ENCODE measurements at places on chromosomes 4 and X.
A peak's percentile ranks its signal among the peaks of the same experiment; 100 is the strongest.

- DNase-seq, result no peak
Observed at GRCh38 chr4:140450352-140450751, 22.9 kb upstream of the CLGN start.

DNA sequence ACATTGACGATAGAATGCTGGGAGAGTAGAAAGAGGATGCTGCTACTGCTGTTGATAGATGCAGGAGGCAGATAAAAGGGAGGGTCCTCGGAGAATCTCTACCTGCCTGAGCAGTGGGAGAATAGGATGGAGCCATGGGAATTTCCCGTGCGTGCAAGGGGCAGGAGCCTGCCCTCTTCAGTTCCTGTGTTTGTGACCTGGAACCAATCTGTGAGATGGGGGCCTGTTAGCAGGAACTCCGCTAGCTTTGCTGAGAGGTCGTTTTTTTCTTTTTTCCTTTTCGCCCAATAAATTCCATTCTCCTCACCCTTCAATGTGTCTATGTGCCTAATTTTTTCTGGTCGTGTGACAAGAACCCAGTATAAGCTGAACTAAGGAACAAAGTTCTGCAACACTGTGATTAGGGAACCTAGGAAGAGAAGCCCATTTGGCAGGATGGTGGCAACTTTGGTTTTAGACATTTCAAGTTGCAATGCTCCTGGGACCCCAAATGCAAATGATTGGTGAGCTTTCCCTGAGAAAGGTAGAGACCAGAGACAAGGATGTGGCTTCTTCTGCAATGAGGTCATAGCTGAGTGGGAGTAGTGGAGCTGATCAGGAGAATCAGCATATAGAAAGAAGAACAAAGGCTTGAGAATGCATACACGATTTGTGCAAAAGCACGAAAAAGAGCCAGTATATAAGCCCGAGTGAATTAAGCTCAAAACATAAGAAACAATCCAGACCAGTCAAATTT lies 23.9 kb downstream of the SLC39A8 start:
- no peak for DNase-seq

- no peak for DNase-seq
Observed at GRCh38 chr4:168893205-168893604, 116.8 kb downstream of the CBR4 start.

DNA sequence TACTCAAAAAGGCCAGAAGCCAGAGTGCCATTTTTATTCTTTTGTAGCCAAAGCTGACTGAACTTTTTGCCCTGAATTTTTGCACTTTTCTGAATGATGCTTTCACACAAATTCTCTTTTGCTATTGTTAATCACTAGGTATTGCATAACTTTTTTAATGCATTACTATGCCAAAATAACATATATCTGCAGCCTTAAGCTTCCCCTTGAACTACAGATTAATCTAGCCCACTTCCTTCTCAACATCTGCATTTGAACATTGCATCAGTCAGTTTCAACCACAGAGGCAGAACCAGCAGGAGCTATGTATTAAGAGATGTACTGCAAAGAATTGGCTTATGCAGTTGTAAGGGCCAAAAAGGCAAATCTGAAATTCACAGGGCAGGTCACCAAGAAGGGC lies 197.6 kb upstream of the GYPA start:
- no peak for DNase-seq

DNA sequence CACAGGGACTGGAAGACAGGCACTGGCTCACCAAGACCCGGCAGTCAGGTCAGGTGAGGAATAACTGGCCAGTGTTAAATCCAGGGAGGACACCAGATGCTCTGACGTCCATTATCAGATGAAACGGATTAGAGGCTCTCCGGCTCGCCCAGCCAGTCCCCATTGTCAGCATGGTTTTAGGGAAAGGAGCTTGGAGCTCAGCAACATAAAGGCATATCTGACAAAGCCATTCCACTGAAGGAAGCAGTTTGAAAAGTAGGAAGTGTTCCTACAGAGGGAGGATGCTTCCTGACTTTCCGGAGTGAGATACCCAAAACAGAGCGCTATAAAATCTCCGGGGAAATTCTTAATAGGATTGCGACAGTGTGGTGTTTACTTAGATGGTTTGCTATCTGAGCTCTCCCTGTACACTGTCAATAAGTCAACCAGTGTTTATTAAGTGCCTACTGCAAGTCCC lies 14.8 kb downstream of the NDNF start:
- DNase-seq, result no peak

DNA sequence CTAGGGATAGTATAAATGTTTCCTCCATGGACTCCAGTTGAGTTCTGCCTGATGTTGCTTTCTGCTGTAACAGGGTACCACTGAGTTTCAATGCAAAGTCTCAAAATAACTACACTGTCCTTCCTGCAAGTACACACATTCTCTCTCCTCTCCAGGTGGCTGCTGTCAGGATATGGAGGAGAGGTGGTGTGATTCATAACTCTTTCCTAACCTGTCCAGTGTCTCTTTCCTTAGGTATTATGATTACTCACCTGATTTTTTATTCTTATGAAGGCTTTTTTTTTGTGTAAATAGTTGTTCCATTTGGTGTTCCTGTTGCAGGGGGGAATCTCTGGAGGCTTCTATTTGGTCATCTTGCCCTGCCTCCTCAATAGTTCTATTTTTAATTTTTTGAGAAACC lies 39.8 kb upstream of the POF1B start:
- no peak for DNase-seq

DNA sequence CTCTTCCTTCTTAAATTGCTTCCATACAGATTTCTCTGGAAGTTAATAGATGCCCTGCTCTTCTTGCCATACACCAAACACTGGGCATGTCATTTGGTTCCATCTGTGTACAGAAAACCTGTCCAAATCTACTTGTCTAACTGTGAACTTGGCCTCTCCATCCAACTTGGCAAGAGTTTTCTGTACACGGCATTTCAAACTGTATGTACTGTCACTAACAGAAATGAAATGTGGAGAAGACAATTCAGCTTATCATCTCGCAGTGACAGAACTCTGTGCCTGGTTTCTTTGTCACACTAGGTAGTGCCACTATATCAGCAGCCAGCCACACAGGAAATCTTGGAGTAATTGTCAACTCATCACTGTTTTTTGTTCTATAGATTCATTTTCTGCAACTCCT lies 58.2 kb downstream of the CXXC4 start:
- no peak for DNase-seq

DNA sequence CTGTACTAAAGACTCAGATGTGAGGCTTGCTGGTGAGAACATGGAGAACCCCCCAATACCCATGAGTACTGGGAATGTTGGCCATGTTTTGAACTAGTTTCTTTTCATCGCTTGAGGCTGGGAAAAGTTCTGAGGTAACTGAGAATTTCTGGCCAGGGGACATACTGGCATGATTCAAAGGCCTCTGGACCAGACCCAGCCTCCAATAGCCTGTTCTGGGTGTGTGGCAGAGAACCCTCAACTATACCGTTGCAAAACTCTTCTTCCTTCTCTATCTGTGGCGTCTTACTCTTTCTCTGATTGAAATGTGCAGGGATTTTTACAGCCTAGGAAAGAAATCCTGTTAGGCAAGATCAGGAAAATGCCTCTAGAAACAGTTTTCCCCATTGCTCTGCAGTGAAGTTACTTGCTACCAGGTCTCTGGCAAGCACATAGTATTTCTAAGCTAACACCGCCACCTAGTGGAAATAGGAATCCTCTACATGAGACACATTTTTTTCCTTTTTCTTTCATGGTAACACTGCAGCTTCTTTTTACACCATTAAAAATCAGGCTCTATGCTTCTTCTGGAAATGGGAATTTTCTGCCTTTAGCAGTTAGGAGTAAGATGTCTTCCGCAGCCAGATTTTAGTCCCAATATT lies 170.7 kb upstream of the ZCCHC13 start:
- peak; percentile 62 for DNase-seq

DNA sequence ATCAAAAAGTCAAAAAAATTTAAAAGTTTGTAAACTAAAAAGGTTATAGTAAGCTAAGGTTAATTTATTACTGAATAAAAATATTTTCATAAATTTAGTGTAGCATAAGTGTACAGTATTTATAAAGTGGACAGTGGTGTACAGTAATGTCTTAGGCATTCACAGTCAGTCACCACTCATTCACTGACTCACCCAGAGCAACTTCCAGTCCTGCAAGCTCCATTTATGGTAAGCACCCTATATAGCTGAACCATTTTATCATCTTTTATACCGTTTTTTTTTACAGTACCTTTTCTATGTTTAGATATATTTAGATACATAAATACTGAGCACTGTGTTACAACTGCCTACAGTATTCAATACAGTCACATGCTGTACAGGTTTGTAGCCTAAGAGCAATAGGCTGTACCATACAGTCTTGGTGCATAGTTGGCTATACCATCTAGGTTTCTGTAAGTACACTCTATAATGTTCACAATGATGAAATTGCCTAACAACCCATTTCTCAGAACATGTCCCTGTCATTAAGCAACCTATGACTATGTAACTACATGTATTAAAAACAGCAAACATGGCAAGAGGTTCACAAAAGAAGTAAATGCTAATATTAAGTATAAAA lies 18.6 kb downstream of the ACSL4 start:
- DNase-seq, result no peak

GRCh38 chr4:37685161-37685822 lies 884 bp downstream of the RELL1 start:
- no peak for DNase-seq

DNA sequence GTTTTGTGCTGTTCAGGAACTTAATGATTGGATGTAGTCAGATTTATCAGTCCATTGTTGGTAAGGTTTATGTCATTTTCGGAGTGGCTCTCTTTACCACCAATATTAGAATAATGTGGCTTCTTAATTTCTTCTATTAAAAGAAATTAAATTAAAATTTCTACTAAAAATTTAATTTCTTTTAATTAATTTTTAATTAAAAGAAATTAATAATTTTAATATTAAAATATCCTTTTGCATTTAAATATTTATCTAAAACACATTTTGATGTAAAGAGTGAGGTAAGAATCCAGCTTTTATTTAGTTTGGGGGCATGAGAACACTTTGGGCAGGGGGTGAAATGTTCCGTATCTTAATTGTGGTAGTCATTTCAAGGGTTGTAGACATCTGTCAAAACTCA lies 15.7 kb upstream of the UFSP2 start:
- no peak for DNase-seq

GRCh38 chrX:22325096-22325495 lies 52.4 kb downstream of the CBLL2 start:
- no peak for DNase-seq

GRCh38 chr4:154082760-154083535 lies 294.1 kb upstream of the SFRP2 start:
- DNase-seq, result peak; percentile 3

DNA sequence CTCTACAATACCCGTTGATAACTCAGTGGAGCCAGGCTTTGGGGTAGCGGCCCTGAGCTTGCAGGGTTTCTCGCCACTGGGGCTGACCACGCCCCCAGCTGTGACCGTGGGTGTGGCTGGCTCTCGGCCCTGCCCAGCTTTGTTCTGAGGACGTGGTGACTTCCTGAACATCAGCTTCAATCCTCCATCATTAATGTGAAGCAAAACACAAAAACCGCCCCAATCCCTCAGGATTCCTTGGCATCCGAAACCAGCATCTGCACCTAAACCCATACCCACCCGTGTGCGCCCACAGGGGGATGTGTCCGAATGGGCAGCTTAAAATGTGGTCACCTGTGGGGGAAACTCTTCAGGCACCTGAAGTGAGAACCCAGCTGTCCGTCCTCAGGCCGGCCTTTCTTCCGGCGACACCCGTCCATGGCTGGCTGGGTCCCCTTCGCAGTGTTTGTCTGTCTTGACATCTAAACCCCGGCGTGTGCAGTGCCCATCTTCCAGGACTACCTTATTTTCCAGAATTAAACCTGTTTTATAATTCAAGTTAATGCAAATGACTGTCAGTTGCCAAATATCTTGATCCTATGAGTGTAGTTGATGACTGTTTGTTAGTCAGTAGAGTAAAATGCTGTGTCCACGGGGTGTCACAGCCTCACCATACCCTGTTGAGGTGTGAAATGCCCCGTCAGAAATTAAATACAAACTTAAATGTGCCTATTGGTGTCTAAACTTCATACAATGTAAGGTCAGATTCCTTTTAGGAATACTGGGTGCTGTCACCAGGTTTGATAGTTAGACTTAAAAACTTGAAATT lies 27.3 kb downstream of the NELFA start:
- no peak for DNase-seq

- DNase-seq, result no peak
Observed at GRCh38 chr4:87654487-87655044, 4.5 kb downstream of the DMP1 start.

Measured in renal pelvis (tissue), 12 donors.